ENCODE measurements at places on chromosomes 4 and X. TPM values are rescaled to one million over a fixed set of nuclear protein-coding genes. Genes with fewer than 3 reads are reported as not detected.

Gene PDGFRA
- 118 TPM for total RNA-seq

Gene CYLC1
- not detected for total RNA-seq

Gene CDKL2
- not detected for total RNA-seq

Gene TCEAL9
- 74.1 TPM for total RNA-seq

Gene P2RY4
- not detected for total RNA-seq

Gene ITM2A
- 321 TPM for total RNA-seq

Gene NPY2R
- total RNA-seq: not detected

Gene HSFX3
- not detected for total RNA-seq

Gene RAB33A
- total RNA-seq: 1.6 TPM

Gene F9
- not detected for total RNA-seq

Gene SPRY1
- 77.8 TPM for total RNA-seq

Gene LEF1
- total RNA-seq: 4.7 TPM

Gene MAGEA4
- not detected for total RNA-seq

Gene MAGEC3
- not detected for total RNA-seq

Gene AFM
- total RNA-seq: not detected

Gene CC2D2A
- 7.8 TPM for total RNA-seq

Gene MAGEE1
- 1.6 TPM for total RNA-seq

Gene FGFBP2
- total RNA-seq: not detected

Gene PARM1
- total RNA-seq: 28.7 TPM

Gene RNF175
- total RNA-seq: not detected

Gene CTAG2
- total RNA-seq: not detected

Gene IL1RAPL2
- total RNA-seq: 1.0 TPM

Gene SPANXB1
- not detected for total RNA-seq

Gene FATE1
- total RNA-seq: 0.52 TPM

Gene AWAT2
- not detected for total RNA-seq

Gene TMEM35A
- total RNA-seq: 1.6 TPM

Gene FAT1
- 173 TPM for total RNA-seq

Gene BEX1
- total RNA-seq: 1.0 TPM

Gene CFAP99
- not detected for total RNA-seq

Gene CT47A7
- total RNA-seq: not detected

Gene ANKRD50
- total RNA-seq: 77.8 TPM
